GM13976 (cell line): ENCODE measurements at places on chromosomes 2 and 18.

DNA sequence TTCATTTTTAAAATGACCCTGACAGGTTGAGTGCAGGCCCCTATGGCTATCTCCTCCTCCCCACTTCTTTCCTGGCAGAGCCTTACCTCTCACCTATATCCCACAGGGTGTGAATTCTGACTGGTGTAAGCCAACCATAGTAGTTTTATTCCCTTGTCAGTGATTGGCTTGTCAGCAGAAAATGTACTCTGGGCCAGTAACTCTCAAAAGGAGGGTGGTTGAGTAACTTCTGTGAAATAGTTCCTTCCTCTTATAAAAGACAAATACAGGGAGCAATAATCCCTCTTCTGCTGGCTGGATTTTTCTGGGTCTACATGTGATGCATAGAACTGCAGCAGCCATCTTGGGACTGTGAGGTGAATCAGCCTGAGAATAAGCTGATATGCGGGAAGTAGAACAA is 83.4 kb downstream of the RAPH1 start:
- DNase-seq = no peak

DNA sequence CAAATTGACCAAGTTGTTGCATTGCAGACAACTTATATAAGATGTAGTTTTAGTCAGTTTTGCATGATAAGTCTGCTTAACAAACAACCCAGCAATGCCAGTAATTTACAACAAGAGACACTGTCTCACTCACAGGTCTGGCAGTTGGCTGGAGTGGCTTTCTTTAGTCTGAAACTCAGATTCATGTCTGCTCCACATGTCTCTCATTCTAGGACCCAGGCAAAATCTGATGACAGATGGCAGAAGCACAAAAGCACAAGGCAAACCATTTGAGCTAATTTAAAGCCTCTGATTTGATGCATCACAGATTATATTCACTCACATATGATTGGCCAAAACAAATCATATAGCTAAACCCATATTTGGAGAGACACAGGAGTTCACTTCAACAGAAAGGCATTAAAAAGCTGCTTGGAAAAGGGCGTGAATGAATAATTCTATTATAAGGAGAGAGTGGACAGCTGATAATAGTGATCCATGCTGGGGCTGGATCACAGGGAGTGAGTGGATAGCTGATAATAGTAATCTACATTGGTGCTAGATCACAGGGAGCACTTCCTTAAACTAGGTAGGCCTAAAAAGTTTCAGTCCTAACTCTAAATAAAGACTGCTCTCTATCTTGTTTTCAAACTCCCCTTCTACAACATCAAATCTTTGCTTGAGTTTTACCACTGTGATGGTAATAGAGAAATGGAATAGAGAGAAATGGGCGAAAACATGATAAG is 593.2 kb upstream of the ZNF804A start:
- no peak for DNase-seq

DNA sequence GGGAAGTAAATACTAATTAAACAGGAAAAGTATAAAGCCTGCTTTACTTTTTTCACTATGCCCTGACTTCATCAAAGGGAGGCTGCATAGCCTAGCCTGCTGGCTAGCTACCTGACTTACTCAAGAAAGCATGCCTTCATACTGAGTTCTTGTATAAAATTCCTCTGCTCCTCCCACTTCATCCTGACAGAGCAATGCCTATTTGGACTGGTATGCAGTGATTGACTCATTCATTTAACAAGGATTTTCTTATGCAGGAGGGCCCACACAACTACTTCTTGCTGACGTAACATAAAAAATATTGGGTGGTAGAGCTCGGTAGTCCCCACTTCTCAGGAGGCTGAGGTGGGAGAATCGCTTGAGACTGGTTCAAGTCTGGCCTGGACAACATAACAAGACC is 70.5 kb downstream of the PRPF40A start:
- no peak for DNase-seq

DNA sequence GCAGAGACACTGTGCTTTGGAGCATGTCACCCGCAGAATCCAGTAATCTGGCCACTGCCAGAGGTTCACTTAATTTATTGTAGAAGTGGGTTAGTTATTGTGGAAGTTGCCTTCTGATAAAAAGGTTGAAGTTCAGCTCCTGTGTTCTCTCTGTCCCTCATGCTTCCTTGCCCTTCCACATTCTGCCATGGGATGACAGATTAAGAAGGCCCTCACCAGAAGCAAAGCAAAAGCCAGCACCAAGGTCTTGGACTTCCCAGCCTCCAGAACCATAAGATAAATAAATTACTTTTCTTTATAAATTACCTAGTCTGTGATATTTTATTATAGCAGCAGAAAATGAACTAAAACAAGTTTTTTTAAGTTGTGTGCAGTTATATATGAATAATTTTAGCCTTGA is 145.0 kb upstream of the SH3BP4 start:
- DNase-seq = no peak

DNA sequence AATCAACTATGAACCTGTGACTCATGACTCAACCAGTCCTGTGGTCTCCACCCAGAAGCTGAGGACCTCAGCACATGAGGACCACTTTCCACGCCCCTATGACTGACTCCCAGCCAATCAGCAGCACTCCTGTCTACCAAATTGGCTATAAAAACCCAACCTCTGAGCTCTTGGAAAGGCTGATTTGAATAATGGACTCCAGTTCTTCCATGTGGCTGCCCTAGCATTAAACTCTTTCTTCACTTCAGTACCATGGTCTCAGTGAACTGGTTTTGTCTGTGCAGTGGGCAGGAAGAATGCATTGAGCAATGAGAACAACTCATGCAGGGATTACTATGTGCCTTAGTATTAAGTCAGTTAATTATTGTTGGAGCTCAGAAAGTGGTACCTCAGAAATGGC is 78.3 kb downstream of the CMPK2 start:
- no peak for DNase-seq

DNA sequence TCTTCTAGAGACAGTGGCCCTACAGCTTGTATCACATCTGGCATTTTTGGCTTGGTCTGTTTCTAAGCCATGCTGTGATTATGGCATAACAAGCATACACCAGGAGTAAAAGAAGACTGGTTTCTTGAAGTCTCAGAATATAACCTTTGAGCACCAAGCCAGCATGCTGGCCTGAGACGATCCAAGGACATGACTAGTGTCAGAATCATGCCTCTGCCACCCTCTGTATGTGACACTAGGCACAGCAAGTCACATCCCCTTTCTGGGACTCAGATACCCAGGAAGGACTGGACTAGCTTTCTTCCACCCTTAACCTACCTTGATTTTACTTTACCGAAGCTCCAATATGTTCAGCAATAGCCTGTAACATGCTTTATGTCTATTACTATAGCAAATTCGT is 345.5 kb downstream of the SETBP1 start:
- no peak for DNase-seq

DNA sequence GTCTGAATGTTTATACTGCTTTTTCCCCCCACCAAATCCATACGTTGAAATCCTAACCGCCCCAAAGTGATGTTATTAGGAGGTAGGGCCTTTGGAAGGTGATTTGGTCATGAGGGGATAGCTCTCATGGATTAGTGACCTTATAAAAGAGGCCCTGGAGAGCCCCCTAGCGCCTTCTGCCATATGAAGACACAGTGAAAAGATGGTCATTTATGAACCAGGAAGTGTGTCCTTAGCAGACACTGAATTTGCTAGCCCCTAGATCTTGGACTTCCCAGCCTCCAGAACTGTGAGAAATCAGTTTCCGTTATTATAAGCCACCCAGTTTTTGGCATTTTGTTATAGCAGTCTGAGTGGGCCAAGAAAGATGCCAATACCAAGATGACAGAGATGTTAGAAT is 7.2 kb upstream of the TSN start:
- no peak for DNase-seq

DNA sequence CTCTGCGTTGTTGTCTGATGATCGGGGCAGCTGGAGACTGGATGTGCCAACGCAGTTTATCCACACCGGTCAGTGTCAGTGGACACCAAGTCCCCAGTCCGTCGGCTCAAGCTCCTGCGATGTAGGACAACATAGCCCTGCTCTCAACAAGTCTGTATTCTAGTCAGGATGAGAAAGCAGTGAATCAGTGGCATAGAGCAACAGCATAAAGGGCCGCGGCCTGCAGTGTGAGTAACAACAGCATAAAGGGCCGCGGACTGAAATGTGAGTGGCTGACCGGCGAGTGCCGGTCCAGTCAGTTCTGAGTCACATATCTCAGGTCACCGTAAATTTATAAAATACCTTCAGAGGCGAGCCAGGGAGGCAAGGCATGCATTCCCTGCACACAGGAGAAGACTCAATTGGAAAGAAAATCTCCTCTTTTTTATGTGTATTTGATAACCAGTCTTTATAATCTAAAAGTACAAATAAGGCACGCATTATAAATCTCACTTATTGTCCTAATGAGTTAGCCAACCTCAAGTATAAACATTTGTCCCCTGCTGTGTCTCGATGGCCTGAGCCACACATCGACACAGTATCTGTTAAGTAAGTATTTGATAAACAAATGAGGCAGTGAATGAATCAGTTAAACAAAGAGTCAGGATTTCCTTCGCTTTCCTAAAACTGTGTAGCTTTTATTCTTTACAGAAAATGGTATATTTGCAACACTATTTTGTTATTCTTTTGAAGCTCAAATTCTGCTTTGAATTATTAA is 33.8 kb upstream of the NFATC1 start:
- DNase-seq = no peak

- DNase-seq = no peak
These were observed 32.4 kb downstream of the RTN4 start for GRCh38 chr2:55017880-55018279.

GRCh38 chr18:10114717-10115463 is 201.1 kb downstream of the VAPA start:
- DNase-seq = no peak

GRCh38 chr2:158413581-158413980 is 43.0 kb downstream of the CCDC148 start:
- DNase-seq = no peak
